Heart right ventricle (tissue), 16 donors: ENCODE measurements at places on chromosomes 1 and 21. TPM values are rescaled to one million over a fixed set of nuclear protein-coding genes. Genes with fewer than 3 reads are reported as not detected.
A peak's percentile ranks its signal among the peaks of the same experiment; 100 is the strongest.

- DNase-seq: no peak
Measured at GRCh38 chr1:3831689-3832088, 25.3 kb downstream of the CEP104 start.

ATAD3A gene
- 14.9 TPM for total RNA-seq

DNA sequence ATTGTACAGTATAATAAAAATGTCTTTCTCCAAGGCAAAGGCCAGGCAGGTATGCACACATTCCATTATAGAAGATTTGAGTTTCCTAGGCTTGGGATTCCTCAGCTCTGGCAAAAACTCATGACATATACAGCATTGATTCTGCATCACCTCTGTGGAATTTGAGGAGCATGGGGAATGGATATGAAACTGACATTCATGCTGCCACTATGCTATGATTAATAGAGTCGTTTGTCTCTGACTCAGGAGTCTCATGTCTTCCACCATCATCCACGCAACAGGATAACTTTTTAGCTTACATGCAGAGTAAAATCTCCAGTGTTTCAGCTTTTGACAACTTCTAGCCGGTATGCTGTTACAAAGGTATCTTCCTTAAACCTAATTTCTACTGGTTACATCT is 49.8 kb upstream of the ADORA3 start:
- no peak for DNase-seq

PROK1 gene
- total RNA-seq: 0.57 TPM

- no peak for DNase-seq
Measured at GRCh38 chr1:197787056-197787455, 11.8 kb upstream of the DENND1B start.

DNA sequence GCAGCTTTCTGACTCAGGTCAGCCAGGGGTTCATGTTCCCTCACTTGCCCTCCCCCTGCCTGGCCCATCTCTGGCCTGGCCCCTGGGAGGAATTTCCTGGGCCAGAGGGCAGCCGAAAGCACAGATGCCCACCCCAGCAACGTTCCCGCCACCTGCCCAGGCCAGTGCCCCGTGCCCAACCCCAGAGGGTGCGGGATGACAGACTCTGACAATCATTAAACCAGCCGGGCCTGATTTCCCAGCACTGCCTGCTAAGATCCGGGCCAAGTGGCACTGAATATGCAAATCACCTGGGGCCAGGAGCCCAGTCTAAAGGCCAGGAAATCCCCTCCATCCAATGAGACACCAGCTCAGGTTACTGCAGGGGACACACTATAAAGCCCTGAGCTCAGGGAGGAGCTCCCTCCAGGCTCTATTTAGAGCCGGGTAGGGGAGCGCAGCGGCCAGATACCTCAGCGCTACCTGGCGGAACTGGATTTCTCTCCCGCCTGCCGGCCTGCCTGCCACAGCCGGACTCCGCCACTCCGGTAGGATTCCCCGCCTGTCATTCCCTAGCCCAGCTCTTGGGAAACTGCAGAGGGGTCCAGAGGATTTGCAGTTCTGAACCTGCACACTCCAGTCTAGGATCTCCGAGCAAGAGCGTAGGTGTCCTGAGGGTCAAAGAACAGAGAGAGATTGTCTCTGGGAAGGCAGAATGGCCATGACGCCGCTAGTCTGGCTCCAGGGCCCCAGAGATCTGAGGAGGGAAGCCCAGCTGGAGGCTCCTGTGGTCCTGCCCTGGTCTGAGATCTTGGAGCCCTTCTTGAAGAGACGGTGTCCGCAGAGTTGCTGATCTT is at the start of gene ELF3:
TSS of gene ELF3 (plus strand) at position 408 of the 836 bp plus-strand sequence. CDS start 550 bp downstream, outside the sequence.
- DNase-seq: no peak

GRCh38 chr1:219875860-219876259 is 52.5 kb downstream of the SLC30A10 start:
- no peak for DNase-seq

DNA sequence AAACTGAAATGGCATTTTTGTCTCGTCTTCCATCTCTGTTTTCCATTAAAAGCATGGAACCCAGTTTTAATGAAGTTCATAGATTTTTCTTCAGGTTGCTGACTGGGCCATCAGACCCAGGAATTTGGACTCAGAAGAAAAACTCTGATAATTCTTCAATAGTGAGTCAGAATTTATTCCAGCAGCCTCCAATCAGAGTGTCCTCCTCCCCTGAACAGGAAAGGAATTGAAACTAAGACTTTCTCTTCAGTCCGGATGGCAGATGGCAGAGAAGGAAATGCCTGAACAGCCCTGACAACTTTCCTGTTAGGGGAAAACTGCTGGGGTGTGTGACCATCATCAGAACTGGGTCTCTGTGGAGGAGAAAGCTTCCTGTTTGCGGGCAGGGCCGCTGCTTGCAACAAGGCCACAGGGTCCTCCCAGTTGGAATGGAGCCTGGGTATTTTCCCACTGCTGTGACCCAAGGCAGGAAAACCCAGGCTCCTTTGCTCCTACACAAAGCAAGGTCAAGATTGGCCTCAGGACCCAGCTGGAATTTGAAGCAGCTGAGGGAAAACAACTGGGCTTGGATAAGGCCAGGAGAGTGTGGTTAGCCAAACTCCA is 20.7 kb downstream of the CD34 start:
- DNase-seq: peak; percentile 76

SYT2 gene
- 0.02 TPM for total RNA-seq

DNA sequence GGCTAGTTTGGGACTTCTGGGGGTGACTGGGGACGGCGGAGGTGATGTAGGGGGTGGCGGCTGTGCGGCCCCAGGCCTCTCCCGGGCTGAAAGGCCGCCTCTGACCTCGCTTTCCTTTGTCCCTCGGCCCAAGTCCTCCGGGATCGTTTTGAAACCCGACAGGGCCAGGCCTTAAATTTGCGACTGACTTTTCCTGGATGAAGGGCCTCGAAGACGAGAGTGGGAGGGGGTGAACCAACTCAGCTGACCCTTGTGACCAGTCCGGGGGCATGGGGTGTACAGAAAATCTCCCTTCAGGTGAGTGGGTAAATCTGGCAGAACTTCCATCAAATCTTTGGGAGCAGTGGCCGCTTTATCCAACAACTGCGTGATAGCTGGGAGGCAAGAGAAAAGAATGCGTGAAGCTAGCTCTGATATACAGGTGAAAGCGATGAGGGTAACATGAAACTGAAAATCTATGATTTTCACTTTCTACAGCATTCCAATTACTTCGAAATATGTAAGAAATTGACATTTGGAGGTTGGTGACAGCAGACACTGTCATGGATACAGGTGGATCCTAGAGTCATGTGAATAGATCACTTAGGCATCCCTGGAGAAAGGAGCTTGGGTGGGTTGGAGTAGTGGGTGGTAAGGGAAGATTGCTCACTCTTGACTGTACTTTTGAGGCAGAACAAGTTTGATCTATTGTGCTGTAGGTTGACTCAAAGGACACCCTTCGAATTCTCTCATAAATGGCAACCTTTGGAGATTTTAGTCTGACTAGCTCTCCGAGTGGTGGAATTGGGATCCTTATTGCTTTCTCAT is 885 bp downstream of the AHCYL1 start:
- DNase-seq: no peak

DNA sequence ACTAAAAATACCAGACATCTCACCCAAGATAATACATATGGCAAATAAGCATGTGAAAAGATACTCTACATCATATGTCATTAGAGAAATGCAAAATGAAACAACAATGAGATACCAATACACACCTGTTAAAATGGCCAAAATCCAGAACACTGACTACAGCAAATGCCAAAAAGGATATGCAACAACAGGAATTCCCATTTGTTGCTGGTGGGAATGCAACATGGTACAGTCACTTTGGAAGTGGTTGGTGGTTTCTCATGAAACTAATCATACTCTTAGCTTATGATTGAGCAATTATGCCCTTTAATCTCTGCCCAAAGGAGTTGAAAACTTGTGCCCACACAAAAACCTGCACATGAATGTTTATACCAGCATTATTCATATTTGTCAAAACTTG is 6.4 kb upstream of the RGS2 start:
- no peak for DNase-seq

- DNase-seq: no peak
Measured at GRCh38 chr1:226497991-226498639, 50.4 kb upstream of the STUM start.

PITHD1 gene
- total RNA-seq: 37.6 TPM

FAM151A gene
- 2.7 TPM for total RNA-seq

UMODL1 gene
- 0.13 TPM for total RNA-seq

- DNase-seq: no peak
Measured at GRCh38 chr1:151891512-151891911, 17.8 kb downstream of the THEM4 start.

DNA sequence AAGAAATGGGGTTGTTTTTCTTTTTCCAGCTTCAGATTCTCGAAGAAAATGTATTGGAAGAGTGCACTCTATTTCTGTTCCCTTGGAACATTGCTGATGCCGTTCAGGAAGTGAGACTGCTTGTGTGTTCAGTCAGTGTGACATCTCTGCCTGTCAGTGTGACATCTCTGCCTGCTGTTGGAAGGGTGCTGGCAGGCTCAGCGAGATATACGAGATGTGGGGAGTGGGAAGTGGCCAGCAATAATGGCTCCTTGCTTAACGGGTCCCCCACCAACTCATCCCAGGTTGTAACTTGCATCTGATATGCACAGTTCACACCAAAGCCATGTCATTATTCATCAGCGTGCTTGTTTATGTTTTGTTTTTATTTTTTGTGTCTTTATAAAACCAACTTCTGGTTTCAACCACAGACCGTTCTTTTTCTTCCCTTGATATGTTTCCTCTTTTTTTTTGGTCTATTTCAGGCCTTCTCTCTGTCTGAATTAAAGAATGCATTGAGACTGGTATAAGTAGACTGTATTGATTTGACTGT is 145.4 kb downstream of the GALNT2 start:
- DNase-seq: no peak

DNA sequence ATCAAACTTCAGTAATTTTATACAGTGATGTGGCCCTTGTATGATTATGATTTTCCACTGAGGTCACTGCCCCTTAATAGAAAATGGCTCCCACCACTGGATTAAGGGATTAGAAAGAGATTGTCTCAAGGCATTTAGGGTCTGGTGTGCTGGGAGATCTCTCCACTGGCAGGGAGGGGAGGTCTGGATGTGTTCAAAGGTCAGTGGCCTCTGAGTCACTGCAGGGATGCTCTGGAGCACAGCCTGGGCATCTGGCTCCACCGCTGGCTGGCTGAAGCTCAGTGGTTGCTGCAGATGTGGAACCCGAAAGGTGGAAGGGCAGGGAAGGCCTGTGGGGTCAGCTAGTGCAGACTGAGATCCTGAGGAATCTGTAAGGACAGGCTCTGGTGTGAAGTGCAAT is 18.3 kb upstream of the CHI3L1 start:
- DNase-seq: no peak

TRPM2 gene
- total RNA-seq: 0.40 TPM

KCNE1 gene
- total RNA-seq: 7.6 TPM

- DNase-seq: no peak
Measured at GRCh38 chr21:27407271-27407670, 440.4 kb upstream of the ADAMTS5 start.

- no peak for DNase-seq
Measured at GRCh38 chr1:232538224-232538942, 91.5 kb downstream of the SIPA1L2 start.

HSD11B1 gene
- 1.3 TPM for total RNA-seq

- no peak for DNase-seq
Measured at GRCh38 chr1:38917772-38918171, 23.9 kb downstream of the RHBDL2 start.

DNA sequence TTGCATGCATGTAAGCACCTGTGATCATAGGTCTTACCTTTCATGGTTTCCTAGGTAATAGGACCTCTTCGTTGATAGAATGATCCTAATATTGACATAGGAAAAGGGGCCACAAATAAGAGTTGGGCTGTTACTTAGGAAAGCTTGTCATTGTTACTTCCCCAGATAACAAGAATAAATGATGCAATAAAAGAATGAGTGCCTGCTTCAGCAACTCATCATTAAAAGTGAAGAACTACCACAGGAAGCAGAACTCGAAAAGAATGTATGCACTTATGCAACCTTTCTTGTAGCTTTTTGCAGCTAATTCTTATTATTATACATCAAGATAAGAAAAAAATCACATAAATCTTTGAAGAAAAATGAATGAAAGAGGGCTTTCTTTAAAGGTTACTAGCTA is 548.6 kb downstream of the LTN1 start:
- no peak for DNase-seq

- DNase-seq: no peak
Measured at GRCh38 chr21:42520628-42521253, 7.1 kb downstream of the SLC37A1 start.

GRCh38 chr1:206679738-206680211 is 4.9 kb upstream of the MAPKAPK2 start:
- no peak for DNase-seq
